Urothelium cell line (cell line): ENCODE measurements at places on chromosomes 1 and 21.

GRCh38 chr21:36791695-36792470, 93.0 kb downstream of the SIM2 start:
- DNase-seq = no peak

GRCh38 chr1:153534226-153534924, 1.4 kb downstream of the S100A6 start:
- DNase-seq = no peak

DNA sequence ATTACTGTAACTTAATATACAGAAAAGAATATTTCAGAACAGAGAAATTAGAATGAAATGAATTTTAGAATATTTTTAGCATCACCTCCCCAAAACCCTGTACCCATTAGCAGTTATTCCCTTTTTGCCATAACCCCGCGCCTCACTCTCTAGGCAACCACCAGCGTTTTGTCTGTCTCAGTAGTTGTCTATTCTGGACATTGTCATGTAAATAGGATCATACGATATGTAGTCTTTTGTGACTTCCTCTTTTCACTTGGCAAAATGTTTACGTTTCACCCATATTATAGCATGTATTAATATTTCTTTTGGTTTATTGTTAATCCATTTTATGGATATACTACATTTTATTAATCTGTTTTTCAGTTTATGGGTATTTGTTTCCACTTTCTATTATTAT, 24.9 kb downstream of the SOAT1 start:
- no peak for DNase-seq

GRCh38 chr21:35329940-35330660, 281.0 kb upstream of the RUNX1 start:
- DNase-seq = no peak

DNA sequence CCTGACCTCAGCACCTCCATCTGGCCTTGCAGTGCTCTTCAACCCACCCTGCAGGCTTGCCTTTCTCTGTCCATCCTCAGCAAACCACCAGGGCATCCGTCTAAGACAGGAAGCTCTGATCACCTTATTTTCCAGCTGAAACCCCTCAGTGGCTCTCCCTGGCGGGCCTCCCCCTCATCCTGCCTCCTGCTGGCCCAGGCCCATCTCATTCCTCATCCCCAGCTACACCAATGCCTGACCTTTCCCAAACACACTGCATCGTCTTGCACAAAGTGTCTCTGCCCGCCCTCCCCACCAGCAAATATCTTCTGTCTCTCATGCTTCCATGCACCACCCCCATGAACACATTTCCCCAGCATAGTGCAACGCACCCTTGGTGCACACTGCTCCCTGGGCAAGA, 205.0 kb downstream of the TOMM20 start:
- no peak for DNase-seq

DNA sequence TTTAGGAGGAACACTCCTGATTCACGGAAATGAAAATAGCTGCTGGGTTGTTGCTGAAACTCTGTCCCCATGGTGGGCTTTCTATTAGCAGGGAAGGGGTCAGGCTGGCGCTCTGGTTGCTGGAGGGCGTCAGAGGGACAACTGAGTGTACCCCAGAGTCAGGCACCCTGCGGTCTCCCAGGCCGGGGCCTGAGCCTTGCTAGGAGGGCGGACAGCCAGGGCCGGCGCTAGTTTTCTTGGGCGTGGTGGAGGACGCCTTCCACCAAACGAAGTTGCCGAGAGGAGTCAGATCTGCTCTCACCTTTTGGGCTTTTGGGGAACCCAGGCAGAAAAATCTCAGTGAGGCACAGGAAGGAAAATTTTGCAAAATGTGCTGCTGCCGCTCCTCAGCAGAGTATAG, 54.8 kb downstream of the NGF start:
- DNase-seq = no peak

DNA sequence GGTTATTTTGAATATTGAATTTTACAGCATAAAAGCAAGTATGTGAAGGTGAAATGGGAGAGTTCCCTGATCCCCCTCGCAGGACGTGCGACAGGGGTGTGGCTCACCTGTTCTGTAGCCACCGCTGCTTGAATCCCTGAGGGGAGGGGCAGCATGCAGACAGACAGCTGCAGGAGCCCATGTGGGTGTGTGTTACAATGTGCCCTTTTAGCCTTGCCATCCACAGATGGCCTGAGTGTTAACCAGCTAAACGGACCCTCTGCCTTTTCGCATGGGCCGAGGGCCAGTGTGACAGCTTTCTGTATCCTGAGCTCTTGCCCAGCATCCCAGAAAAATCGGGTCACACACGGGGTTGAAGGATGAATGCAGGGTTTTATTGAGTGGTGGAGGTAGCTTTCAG, 43.3 kb downstream of the JAM2 start:
- DNase-seq = no peak

- DNase-seq = peak; percentile 37
Measured at GRCh38 chr1:16986962-16987361, 6.5 kb upstream of the MFAP2 start.

- no peak for DNase-seq
Measured at GRCh38 chr1:61606448-61607312, 118.3 kb downstream of the TM2D1 start.

GRCh38 chr1:22728751-22729399, 18.2 kb downstream of the EPHB2 start:
- DNase-seq = no peak

DNA sequence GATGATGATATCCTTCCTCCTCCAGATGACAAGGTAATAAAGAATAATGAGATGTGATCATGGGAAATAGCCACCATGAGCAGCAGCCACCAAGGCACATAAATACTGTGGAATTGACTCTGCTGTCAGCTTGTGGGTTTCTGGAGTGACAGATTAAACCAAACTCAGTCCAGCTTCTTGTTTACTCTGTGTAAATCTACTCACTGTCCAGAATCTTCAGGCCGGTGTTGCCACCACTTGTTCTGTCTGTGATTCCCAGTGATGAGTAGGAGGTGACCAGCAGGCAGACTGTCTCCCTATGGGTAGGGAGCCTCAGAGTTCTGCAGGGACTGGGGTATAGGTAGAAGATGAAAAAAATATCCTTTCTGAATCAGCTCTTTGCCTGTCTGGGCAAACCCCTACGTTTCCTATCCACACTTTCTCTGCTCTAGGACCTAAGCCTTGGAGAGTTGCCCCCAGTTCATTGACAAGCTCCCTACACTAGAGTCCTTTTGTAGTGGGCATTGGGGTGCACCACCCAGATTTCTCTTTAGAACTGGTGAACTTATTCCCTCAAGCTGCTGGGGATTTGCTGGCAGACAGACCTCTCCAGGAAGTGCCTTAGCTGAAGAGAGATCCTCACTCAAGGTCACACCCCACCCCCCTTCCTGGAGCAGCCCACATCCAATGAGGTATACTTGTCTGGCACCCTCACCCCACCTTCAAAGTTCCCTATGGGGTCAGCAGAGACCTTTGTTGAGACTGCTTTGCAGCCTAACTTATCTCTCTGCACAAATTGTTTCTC, 47.6 kb downstream of the ATP1A1 start:
- no peak for DNase-seq

- DNase-seq = no peak
Measured at GRCh38 chr1:15937706-15938168, 38.2 kb downstream of the ZBTB17 start.

GRCh38 chr1:224472806-224473205, 38.2 kb upstream of the WDR26 start:
- no peak for DNase-seq

DNA sequence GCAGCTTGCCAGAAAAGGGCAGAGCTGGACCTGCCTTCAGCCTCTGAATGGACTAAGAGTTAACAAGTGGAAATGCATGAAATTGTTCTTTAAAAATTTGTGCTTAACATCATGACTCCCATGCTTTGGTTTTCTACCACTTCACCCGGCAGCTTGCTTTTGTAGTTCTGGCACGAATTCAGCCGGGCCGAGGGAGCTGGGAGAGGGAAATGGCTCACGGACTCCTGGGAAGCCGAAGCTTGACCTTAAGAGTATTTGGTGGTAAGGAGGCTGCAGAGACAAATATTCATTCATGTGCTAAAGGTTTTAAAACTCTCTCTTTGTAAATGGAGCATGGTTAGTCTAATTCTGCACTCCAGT, 17.2 kb upstream of the GFI1 start:
- DNase-seq = no peak

- DNase-seq = peak; percentile 40
Measured at GRCh38 chr1:219312967-219313366, 139.3 kb downstream of the LYPLAL1 start.

GRCh38 chr1:101325144-101325543, 88.3 kb downstream of the S1PR1 start:
- DNase-seq = no peak

DNA sequence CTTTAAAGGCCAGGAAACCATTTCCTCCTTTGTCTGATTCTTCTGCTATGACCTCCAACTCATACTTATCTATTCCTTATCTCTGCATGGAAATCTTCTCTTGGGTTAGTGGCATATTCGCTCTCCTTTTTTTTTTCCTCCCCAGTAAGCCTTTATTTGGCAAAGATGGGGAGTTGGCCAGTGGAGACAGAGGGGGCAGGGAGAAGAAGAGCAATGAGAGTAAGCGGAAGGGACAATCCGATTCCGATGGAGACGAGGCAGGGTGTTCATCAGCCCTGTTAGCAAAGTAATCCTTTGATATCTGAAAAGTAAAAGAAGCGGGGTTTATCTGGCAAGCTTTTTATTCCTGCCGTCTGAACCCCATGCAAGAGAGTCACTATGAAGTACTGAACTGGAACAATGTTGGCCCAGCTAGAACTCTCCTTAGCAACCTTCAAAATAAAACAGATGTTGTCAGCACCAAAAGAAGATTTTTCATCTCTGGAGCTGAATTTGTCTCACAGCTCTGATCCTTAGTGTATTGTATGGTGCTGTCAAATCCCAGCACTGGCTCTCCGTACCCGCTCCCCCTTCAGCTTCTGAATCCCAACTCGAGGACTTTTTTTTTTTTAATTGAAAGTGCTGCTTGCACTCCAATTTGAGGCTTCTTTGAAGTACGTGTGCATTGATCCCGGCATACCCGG, 40.9 kb downstream of the PTGFRN start:
- no peak for DNase-seq

DNA sequence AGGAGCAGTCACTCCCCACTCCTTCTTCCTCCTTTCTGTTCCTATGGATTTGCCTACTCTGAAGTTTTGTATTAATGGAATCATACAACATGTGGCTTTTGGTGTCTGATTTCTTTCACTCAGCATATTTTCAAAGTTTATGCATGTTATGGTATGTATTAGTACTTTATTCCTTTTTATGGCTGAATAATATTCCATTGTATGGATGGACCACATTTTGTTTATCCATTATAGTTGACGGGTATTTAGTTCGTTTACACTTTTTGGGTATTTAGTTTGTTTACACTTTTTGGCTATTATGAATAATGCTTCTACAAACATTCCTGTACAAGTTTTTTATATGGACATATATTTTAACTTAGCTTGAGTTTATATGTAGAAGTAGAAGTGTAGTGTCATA, 113.1 kb downstream of the PCBP3 start:
- no peak for DNase-seq

DNA sequence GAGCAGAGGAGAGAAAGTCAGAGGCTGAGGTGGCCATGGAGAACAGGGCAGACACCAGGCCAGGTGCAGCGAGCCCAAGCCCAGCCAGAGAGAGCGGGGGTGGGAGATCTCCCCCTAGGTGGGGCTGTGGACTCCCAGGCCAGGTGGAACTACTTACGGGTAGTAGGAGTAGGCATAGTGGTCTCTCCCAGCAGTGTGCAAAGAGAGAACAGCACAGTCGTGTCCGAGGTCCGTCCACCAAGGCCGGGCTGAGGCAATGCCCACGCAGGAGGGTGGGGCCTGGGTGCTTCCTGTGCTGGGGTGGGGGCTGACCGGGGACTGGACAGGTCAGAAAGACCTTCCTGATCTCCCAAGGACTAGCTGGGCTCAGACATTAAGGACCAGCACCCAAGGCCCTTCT, 263.7 kb downstream of the PTPRU start:
- no peak for DNase-seq

DNA sequence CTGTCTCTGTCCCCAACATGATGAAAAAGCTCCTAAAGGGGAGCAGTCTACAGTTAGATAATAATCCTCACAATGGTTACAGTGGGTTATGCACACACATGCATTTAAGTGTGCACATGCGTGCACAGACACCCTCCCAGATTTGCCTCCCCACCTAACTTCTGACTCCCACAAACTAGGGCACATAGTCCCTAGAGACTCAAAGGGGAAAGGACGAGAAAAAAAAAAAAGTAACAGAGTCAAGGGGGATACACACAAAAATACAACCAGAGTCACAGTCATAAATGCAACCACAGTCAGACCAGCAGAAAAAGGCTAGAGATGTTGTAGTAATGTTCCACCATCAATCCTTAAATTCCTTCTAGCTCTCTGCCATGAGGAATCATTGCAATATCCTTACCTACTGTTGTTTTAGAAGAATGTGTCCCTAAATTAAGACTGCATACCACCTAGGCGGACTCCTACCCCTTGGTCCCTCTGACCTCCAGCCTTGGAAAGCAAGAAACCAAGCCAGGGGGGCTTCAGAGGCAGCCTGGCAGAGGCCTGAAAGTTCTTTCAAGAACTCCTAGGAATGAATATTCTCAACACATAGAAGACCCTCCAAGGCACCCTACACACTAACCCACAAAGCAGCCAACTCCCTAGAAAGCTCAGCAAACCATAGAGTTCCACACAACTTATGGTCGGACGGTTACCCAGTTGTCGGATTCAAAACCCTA, 1.3 kb downstream of the CRTC2 start:
- no peak for DNase-seq

GRCh38 chr21:33687634-33688033, 45.3 kb downstream of the ITSN1 start:
- no peak for DNase-seq

DNA sequence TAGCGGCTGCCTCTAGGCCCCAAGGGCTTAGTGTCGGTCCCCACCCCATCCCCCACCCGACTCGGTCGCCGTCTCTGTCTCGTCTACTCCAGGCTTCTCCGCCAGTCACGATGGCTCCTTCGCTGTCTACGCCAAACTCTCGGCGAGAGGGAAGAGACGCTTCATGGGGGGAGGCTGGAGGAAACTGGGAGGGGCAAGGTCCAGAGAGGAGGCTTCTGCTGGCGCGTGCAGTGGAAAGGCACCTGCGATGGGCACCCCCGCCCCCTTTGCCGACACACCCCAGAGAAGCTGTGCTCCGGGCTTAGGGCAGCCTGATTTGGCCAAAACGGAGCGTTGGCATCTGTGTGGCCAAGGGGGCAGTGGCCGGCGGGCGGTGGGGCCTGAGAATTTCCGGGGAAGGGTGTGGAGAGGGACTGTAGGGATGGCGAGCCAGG, 1.2 kb upstream of the CSMD2 start:
- DNase-seq = no peak

DNA sequence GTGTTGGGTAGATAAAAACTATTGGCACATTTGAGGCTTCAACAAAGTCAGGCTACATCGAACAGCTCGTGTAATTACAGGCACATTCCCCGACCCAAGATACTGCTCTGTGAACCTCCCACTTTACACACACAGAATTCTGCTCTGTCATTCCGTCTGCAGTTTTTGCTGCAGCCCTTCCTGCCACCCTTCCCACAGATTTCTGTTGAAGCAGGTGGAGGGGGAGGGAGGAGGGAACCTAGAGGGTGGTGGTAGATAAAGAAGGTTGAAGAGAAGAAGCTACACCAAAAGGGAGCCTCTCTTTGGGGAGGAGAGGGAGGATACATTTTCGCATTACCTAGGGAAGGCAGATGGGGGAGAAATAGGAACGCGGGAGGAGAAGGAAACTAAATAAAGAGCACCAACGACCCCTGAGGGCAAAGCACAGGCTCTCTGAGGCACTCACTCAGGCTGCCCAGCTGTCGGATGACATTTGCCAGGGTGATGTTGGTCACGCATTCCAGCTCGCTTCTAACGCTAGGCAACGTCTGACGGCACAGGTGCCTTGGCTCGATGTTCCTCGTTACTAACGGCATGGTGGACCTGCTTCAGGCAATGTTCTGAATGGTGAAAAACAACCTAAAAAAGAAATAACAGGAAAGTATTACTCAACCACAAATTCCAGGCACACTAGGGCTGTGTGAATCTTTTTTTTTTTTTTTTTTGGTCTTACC, 36.0 kb downstream of the GPR3 start:
- no peak for DNase-seq
